ENCODE measurements at places on chromosomes 5 and 9.

DNA sequence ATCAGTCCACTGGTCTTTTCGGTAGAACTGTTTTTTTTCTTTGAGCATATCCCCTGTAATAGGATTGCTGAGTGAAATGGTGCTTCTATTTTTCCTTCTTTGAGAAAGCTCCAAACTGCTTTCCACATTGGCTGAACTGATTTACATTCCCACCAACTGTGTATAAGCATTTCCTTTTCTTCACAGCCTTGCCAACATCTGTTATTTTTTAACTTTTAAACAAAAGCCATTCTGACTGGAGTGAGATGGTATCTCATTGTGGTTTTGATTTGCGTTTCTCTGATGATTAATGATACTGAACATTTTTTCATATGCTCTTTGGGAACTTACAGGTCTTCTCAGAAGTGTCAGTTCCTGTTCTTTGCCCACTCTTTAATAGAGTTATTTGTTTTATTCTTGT, 764.7 kb downstream of the MTRR start:
- DNase-seq, result no peak

GRCh38 chr5:157468293-157468965, 8.4 kb downstream of the NIPAL4 start:
- no peak for DNase-seq

DNA sequence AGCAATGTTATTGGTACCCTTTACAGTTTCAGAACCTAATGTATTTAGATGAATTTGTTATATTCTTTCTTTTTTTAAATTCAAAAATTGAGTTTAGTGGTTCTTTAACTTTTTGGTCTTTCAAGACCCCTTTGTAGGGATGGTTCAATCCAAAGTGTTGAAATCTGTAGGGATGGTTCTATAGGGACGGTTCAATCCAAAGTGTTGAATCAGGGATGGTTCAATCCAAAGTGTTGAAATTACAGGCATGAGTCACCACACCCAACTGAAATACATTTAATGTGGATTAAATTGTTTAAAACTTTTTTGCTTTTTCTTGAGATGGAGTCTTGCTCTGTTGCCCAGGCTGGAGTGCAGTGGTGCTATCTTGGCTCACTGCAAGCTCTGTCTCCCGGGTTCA, 30.6 kb downstream of the SNX2 start:
- DNase-seq, result no peak

DNA sequence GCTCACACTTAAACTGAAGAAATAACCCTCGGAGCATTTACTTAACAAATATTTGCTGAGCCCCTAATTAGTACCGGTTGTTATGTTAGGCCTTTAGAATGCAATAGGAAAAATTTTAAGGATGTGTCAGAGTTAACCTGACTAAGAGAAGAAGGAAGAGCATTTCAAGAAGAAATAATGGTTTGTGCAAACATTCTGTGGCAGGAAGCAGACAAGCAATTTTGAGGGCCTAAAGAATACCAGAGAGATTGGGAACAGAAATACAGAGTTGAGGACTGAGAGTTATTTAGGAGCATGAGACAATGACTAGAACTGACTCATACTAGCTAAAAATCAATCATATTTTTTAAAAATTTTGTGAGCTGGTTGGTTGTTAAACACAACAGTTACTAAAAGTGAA, 218.8 kb downstream of the PRR16 start:
- no peak for DNase-seq

GRCh38 chr5:146238973-146239372, 35.6 kb downstream of the RBM27 start:
- DNase-seq, result no peak

GRCh38 chr5:161539016-161539415, 7.5 kb downstream of the GABRB2 start:
- DNase-seq, result no peak

- no peak for DNase-seq
These were observed 69.1 kb downstream of the ADAMTS2 start for GRCh38 chr5:179275941-179276837.

DNA sequence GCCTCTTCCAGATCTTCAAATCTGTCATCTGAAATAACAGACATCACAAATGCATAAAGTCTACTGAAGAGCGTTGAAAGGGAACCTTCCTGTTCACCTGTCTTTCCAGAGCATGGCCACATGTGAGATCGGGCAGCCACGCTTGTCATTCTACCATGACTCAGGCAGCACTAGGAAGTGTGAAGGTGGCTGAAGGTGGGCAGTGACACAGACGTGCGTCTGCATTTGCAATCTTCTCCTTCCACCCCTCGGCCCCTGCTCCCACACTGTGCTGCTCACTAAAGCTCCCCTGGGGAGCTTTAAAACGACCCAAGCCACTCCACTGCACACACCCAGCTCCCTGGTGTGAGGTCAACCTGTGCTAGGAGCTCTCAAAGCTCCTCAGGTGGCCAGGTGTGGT, 2.5 kb downstream of the ENTR1 start:
- DNase-seq, result no peak

DNA sequence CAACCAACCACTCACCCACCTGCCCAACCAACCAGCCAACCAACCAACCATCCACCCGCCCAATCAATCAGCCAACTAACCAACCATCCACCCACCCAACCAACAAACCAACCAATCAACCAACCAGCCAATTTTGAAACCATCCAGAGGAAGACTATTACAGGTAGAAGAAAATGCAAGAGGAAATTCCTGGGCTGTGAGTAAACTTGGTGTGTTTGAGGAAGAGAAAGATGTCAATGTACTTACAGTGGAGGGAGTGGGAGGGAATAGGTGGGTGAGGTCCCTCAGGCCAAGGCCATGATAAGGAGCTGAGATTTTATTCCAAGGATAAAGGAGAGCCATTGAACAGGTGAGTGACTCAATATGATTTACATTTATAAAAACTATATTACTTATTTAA, 30.4 kb downstream of the C9orf57 start:
- no peak for DNase-seq

DNA sequence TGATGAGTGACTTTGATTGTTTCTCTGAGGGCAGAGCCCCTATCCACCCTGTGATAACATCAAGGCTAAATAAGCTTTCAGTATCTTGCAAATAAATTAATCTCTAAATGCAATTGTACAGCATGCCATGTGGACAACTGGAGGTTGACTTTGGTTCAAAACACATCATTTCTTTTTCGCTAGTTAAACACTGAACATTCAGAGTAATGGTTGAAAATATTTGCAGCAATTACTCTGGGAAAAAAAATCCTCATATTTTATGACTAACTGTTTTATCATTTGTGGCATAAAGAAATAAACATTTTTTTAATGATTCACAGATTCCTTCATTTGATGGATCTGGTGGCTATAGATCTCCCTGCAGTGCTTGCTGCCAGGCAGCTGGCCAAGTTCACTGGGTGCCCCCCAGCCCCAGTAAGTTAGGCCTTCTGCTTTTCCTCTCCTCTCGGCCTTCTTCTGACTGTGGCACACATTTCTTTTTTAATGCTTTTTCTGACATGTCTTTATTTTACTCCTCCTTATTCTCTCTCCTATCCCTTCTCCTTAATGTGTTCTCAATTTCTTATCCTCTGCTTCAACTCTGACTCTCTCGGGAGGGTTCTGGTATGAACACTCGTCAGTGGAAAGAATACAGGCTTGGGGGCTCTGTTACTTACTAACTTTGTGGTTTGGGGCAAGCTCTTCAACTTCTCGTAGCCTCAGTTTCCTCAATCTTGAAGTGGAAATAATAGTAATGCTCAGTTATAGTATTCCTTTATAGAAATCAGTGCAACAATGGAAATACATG, 69.6 kb downstream of the ADAMTSL1 start:
- DNase-seq, result no peak

- no peak for DNase-seq
These were observed 632.5 kb downstream of the SLCO4C1 start for GRCh38 chr5:101663543-101663942.

DNA sequence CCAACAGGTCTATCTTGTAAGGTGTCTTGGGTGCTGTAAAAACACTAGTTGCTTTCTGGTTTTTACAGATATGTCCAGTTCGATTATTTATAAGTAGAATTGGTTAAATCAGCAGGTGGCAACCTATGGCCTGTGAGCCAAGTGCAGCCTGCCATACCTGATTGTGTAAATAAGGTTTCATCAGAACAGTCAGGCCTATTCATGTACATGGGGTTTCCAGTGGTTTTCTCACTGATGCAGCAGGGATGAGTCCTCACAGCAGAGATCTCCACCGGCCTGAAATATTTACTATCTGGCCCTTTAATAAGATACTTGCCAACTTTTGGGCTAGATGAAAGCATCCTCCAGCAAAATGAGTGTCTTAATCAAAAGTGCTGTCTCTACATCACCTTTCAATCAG, 132.9 kb upstream of the ICE1 start:
- no peak for DNase-seq

GRCh38 chr9:95047452-95048224, 269.9 kb downstream of the FANCC start:
- no peak for DNase-seq

- DNase-seq, result no peak
These were observed 1638.5 kb upstream of the C9orf72 start for GRCh38 chr9:29211580-29212396.

DNA sequence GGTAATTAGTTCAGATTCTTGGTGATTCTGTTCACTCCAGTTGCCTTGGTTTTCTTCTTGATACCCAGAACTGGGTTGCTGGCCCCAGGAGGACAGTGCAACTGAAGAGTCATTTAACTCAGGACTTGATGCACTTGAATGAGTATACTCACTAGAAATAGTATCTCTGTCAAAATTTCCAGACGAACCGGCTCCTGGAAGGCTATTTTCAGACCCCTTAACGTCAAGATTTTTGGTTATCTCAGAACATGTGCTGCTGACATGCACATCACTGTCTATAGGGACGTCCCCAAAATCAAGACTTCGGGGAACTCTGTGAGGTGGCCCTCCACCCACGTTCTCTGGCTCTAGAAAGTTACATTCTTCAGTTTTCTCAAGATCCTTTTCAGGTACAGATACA, 56.7 kb upstream of the PCA3 start:
- DNase-seq, result no peak

DNA sequence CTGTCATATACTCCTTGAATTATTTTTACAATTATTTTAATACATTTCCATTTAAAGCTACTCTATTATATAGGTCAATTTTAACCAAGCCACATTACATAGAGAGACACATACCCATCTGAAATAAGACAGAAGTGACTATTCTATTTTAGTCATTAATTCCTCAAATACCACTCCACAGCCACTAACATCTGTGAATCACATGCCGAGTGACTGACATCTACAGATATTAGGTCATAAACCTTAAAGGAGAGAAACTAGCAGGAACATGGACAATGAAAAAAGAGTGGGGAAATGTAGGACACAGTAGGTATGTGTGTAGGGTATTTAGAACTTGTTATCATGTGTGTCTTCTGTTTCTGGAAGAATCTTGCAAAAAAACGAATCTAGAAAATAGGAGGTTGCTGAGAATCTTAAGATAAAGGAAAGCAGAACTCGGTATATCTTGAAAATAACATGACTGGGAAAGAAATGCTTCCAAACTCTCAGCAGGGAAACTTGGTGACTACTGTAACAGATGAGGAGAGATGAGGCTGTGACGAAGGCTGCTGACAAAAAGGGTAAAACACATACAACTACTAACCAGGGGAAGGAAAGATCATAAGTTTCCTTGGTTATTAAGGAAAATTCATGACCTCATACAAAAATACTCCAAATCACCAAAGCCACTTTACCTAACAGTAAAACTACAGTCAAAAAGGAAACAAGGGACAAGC, 84.6 kb downstream of the PLPP1 start:
- no peak for DNase-seq

DNA sequence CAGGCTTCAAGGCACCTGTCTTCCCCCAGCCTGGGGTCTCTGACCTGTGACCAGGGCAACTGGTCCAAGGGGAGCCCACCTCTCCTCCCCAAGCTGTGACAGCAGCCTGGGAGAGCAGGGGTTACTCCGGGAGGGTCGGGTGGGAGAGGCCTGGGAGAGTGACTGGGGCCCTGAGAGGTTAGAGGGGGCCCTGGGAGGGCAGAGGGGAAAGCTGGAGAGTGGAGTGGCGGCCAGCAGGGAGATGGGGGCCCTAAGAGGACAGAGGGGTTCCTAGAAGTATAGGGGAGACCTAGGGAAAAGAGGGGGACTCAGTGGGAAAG, 302 bp downstream of the LCN9 start:
- no peak for DNase-seq

- no peak for DNase-seq
These were observed 1.8 kb downstream of the PLGRKT start for GRCh38 chr9:5435912-5436311.

- no peak for DNase-seq
These were observed 27.9 kb downstream of the RHOBTB3 start for GRCh38 chr5:95759005-95759404.

- DNase-seq, result no peak
These were observed 64.7 kb downstream of the BARX1 start for GRCh38 chr9:93890436-93890935.

DNA sequence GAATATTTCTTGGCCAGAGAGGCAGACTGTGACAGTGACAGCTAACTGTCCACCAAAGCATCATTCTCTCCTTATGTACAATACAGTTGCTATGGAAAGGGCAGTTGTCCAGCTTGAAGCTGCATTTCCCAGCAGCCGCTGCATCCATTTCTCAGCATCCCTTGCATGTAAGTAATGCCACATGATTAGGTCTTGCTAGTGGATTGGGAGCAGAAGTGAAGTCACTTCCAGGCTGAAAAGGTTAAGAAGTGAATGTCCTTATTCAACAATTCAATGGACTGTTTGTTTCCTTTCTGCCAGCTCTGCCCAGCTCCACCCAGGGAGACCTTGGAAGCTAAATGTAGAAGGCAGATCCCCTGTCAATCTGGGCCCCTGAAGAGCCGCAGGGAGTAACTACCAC, 26.1 kb upstream of the RETREG1 start:
- no peak for DNase-seq

- no peak for DNase-seq
These were observed 1382.4 kb upstream of the WWC1 start for GRCh38 chr5:166909040-166909439.

GRCh38 chr5:175700991-175701390, 43.1 kb downstream of the HRH2 start:
- no peak for DNase-seq

GRCh38 chr5:53368966-53369605, 111.3 kb upstream of the FST start:
- no peak for DNase-seq

DNA sequence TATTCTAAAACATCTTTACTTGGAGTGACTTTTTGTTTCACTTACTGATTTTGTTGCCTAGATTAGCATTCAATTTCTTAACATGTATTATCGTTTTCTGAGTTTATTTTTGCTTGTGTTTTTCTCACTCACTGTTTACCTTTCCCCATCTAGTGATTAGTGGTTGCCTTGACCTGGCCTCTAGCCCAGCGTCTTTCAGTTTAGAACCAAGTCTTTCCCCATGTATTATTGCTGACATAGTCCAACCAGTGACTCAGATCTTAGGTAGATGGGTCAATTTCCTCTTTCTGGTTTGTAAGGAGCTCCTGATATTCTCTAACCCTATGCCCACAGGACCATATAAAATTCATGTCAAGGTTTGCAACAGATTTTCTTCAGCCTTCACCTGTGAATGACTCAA, 135.5 kb downstream of the PRR16 start:
- no peak for DNase-seq

GRCh38 chr9:97349400-97349799, 41.9 kb downstream of the CCDC180 start:
- DNase-seq, result no peak

All from stimulated activated CD4-positive, alpha-beta T cell treated with anti-CD3 and anti-CD28 coated beads, Interleukin-15, amount 100 ng/mL, for 1 hour (primary cell).